Urothelium cell line (cell line): ENCODE measurements at places on chromosomes 16 and 17.
A peak's percentile ranks its signal among the peaks of the same experiment; 100 is the strongest.

DNA sequence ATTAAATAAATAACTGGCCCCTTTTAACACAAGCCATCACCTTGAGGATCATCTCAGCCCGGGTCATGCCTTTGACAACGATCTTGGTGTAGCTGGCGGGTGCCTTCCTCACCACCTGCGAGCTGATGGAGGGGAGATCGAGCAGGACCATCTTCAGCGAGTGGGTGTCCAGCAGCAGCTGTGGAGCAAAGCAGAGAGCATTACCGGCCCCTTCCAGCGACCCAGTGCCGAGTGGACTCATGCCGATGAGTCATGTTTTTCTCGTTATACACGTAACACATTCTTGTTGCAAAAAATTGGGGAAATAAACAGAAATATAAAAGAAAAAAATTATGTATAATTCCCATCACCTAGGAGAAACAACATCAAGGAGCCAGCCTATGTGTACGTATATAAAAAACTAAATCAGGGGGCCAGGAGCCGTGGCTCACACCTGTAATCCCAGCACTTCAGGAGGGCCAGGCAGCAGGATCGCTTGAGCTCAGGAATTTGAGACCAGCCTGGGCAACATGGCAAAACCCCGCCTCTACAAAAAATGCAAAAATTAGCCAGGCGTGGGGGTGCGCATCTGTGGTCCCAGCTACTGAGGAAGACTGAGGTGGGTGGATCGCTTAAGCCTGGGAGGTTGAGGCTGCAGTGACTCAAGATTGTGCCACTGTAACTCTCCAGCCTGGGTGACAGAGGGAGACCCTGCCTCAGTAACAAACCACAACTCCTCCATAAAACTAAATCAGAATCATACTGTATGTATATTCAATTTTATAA, 169.1 kb upstream of the RPH3AL start:
- DNase-seq: no peak

DNA sequence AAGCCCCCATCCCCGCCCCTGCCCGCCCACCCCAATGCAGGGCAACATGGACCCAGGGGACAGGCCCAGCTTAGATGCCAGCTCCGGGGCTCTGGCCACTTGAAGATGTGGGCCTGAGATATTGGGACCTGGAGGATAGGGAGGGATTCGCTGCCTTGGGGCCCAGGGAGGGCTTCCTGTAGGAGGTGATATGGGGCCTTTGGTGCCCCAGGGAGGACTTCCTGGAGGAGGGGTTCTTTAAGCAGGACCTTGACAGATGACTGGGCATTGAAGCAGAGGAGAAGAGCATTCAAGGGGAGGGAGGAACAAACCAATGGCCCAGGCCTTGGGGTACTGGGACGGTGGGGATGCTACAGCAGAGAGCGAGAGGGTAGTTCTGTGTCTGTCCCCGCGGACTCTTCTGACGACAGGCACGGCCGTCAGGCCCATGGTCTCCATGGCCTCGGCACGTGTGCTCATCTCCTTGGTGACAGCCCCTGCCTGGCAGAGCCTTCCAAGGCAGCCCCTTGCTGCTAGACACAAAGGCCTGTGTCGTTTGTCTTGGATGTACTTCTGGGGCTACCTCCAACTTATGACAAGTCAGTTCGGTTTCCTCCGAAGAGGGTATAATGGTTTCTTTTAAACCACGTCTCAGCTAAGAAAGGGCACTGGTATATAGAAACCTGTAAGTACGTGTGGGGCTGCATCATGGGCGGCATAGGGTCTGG, 55.5 kb upstream of the ZC3H18 start:
- no peak for DNase-seq

GRCh38 chr16:18975109-18975508, 8.6 kb upstream of the TMC7 start:
- DNase-seq: no peak

DNA sequence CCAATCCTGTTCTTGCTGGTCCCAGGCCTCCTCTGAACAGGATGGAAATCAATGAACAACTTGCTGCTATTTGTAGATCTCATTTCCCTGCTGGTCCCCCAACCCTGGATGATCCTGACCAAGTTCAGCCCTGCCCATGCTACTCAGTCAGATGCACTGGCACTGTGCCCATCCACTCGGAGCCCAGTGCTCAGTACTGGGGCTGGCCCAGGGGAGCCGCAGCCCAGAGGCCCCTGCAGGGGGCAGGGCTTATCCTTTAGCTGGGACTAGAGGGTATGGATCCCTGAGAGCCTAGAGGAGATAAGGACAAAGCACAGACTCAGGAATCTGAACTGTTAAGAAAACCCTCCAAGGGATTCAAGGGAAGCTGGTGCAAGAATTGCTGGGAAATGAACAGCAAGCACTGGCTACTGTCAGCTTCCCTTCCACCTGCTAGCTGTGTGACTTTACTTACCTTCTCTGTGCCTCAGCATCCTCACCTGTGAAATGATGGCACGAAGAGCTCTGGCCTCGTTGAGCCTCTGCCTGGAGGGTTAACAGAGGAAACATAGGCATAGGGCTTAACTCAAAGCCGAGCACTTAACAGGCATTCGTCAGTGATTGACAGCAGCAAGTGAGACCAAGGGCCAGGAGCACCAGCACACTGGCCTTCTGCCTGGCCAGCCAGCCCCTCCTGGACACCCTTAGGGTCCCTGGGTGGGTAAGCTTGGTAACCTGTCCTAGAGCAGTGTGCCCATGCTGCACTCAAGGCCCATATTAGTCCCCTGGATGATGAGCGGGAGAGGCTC, 29.8 kb upstream of the C1QL1 start:
- DNase-seq: no peak

DNA sequence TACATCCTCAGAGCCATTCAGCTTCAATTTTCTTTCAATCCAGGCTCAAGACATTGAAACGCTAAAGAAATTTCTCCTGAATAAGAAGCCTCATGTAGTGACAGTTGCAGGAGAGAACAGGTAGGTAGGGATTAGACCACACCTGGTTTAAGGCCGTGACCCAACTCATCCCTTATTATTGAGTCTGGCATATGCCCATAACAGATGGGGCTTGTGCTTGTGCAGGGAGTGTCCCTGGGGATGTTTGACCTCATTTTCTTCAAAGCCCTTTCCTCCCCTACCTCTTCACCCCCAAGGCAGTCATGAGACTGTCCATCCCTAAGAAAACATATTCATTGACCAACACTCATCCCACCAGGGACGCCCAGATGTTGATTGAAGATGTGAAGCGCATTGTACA, 24.3 kb downstream of the SUPT6H start:
- no peak for DNase-seq

DNA sequence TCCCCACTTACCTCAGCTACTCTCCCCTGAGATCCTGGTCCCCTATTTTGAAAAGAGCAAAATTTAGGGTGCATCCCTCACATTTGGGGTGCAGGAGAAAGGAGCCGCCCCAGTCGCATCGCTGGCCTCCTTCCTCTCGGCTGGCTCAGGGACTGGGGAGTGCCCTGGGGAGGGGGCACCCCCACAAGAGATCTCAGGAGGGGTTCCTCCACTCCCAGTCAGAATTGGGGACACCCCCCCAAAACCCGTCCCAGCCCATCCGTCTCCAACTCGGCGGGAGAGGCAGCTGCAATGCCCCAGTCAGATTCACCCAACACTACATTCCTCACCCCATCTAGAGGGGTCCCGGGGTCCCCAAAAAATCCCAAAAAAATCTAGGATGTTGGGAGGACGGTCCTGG, 3.5 kb upstream of the BCL6B start:
- DNase-seq: no peak

- no peak for DNase-seq
Measured at GRCh38 chr16:82005027-82005830, 6.0 kb downstream of the SDR42E1 start.

DNA sequence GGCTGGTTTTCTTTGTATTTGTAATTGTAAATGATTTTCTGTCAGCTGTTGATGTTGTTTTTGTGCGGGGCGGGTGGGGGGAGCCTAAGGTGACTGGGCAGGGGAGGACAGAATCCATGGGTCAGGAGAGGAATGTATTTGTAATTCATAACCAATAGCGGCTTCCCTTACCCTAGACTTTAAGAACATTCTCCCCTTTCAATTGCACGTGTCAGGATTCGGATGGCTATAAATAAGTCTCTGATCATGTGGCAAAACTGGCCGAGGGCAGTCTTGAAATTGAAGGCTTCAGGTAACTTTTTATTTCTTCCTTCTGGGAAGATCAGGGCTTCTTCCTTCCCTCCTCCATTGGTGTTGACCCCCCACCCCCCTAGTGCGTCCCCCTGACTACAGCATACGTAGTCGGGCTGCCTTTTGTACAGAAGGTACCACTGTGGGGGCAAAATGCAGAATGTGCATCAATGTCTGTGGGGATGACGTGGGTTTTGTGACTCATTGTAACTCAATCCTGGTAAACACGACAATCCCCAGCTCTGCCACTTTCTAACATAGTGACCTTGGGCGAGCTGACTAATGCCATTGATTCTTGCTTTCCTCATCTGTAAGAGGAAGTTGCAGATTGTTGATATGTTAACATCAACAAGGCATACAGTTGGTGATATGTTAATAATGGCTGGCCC, 16.2 kb downstream of the MARCHF10 start:
- peak; percentile 83 for DNase-seq

- peak; percentile 17 for DNase-seq
Measured at GRCh38 chr17:19260958-19261357, 23.8 kb downstream of the EPN2 start.

DNA sequence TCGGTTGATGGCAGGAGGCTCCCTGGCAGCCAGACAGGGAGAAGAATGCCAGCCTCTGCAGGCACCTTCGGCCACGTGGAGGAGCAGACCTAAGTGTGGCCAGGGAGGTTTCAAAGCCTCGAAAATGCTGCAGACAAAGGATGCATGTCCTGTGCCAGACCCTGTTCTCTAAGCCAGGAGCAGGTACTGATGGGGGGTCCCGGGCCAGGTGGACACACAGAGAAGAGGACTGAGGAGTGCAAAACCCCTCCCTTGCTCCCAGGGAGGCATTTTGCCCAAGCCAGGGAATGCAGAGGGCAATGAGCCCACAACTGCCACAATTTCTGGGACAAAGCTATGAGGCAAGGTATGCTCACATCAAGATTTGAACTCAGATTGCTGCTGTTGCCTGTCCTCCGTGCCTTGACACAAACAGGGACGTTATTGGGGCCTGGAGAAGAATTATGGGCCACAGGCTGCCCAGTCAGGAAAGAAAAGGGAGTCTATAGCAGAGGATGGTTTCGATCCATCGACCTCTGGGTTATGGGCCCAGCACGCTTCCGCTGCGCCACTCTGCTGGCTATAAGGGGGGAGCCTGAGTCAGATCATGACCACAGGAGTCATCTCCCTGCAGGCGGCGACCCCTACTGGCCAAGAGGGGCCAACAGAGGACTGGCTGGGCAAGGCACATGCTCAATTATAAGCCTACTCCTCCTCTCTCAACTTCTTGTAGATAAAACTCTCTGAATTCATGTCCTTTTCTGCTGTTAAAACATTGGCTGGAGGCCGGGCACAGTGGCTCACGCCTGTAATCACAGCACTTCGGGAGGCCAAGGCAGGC, 25.1 kb upstream of the FOXK2 start:
- DNase-seq: peak; percentile 94

- no peak for DNase-seq
Measured at GRCh38 chr16:46748775-46749705, 896 bp upstream of the MYLK3 start.

DNA sequence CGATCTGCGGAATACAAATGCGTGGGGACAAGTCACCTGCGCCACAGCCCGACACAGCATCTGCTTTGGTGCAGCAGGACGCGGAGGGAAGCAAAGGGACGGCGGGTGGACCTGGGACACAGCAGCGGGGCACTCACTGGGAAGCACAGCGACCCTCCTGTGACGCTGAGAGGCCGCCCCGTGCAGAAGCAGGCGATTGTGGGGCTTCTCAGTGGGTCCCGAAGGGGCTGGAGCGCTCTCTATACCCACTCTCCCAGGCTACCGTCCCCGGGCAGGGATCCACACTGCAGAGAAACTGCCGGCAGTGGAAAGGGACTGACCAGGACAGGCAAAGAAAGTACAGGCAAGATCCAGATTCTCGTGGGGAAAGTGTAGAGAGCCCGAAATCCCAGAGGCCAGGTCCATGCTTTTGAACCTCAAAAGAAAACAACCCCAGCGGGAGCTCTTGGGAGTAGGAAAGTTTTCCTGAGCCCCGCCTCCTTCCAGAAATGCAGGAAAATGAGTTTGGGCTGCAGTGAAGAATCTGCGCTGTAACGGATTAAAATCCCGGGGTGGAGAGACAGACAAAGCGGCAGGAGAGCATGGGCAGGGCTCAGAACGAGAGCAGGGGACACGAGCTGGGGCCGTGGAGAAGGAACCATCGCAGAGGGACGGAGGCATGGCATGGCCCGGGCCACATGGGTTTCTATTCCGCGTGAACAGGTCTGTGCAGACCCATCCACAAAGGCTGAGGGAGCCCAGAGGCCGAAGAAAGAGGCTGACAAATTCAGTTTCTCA, 12.7 kb downstream of the COX4I1 start:
- DNase-seq: no peak

DNA sequence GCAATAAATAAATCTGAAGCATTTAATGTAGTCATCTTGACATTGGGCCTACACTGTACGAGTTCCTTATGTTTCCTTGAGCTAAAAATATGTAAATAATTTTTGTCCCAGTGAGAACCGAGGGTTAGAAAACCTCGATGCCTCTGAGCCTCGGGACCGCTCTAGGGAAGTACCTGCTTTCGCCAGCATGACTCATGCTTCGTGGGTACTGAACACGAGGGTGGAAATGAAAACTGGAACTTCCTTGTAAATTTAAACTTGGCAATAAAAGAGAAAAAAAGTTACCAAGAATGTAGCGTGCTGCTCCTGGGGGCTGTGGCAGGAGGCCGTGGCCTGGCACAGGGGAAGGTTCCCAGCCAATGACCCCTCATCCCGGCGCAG, 74.1 kb downstream of the SOCS1 start:
- DNase-seq: no peak

DNA sequence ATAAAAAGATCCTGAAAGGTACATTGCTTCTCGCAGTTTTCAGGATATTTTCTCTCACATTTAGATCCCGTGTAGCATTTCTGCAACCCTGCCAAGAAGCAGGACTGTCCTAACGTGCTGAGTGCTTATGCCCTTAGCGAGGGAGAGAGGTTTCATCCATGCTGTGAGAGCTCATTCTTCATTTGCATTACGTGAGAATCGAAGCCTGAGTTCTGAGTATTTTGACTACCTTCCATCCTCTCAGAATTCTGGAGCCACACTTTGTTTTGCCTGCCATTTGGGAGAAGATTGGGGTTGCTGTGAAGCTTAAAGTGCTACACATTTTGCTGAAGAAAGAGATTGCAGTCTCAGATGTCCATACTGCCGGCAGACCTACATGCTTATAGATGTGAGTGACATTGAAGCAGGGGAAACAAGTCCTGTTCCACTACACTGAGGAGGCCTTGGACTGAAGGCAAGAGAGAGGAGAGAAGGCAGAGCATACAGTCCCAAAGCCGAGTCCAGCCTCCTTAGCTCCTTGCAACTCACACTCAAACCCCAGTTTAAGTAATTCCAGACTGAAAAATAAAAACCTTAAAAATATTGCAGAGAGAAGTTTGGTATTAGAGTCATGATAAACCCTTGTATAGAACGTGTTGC, 183.0 kb downstream of the PRKCA start:
- no peak for DNase-seq

DNA sequence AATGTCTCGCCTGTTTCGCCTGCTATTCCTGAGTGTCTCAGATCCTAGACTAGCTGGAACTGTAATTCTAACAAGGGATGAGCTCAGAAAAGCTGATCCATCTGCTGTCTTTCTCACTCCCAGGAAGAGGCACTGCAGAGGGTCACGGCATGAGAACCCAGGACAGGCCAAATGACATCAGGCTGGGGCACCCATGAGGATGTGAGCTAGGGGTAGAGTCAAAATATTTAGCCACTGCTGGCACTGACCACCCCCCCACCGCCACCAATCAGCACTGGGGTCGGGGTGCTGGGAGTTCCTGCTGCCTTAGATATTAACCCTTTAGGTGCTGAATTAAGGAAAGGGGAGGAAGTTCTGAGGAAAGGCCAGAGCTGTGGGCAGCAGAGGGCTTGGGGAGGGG, 112.4 kb downstream of the IRX3 start:
- DNase-seq: no peak
